ENCODE measurements at places on chromosomes 13 and 19. TPM values are rescaled to one million over a fixed set of nuclear protein-coding genes. Genes with fewer than 3 reads are reported as not detected.

- DNase-seq, result no peak
Measured at GRCh38 chr13:100957741-100958140, 283.1 kb upstream of the TMTC4 start.

- DNase-seq, result no peak
Measured at GRCh38 chr19:22263121-22263520, 23.1 kb upstream of the ZNF729 start.

DNA sequence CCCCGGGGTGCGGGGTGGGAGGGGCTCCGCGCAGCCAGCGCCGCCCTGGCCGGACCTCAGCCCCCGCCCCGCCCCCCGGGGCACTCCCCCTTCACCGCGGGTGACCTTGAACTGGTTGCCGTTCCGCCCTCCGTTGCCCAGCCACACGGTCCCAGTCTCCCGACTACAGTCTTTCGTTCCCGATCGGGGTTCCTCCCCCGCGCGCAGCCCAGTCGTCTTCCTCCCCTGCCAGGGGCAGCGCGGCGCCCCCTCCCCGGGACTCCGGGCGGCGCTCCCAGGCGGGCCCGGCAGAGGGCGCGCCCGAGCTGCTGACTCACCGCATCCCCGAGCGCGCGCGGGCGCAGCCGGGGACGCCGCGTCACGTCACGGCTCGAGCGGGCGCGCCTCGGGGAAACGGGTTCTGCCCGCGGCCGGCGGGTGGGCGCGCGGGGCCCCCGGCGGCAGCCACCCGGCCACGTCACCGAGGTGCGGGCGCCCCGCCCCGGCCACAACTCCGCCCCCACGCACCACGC is 459 bp downstream of the MIDN start:
- DNase-seq, result peak; percentile 88

DNA sequence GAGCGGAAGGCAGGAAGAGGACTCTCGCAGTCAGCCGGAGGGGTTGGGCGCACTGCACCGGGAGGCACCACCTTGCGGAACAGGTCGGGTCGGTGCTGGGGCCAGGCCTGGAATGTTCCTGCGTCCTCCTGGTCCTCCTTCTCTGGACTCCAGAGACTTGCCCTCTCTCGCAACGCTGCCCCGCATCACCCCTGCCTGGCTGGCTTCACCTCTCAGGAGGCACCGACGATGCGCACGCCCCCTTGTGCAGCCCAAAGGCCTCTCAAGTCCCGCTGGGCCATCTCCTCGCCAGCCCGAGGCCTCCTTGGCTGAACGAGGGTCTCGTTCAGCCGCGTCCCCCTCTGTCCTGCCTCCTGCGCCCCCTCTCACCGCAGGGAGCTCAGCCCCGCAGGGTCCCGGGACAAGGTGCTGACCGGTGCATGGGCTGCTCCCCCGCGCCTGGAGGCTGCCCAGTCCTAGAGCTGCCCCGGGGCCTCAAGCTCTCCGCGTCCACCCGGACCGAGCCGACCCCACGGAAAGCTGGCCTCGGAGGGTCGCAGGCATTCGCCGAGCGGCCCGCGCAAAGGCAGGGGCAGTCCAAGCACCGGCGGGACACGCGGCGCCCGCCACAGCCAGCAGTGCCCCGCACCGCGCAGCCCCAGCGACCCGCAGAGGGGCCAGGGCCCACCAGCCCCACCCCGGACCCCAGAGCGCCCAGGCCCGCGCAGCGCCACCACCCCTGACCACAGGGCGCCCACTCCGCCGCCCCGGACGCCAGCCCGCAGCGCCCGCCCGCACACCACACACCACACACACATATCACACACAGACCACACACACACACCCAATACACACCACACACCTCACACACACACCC is 133.8 kb downstream of the CRYL1 start:
- no peak for DNase-seq

- DNase-seq, result peak; percentile 90
Measured at GRCh38 chr13:110561344-110562035, at the start of gene RAB20. Gene RAB20 (minus strand): TSS chr13:110561722. CDS start chr13:110561519, 203 bp downstream.

- no peak for DNase-seq
Measured at GRCh38 chr19:50173127-50173526, 10.0 kb upstream of the IZUMO2 start.

DNA sequence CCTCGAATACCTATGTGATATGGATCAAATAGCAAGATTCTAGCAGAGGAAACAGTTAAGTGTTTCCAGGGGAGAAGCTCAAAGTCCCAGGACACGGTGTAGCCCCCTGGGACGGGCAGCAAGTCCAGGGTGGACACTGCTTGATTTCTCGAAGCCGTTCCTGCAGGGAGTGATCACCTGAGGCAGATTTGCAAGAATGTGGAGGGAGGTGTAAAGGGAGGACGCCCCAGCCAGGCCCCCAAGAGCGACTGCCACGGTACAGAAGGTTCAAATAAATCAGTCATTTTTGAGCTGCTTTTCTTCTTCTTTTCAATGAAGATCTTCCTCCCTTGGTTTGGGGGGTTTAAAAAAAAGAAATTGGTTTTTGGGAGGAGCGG is 41.4 kb downstream of the KLF2 start:
- no peak for DNase-seq

GRCh38 chr19:35109395-35110112 is 6.1 kb upstream of the FXYD3 start:
- DNase-seq, result no peak

GJB6 gene
- 0.06 TPM for polyA plus RNA-seq

NTF4 gene
- 0.06 TPM for polyA plus RNA-seq

C1QTNF9B gene
- polyA plus RNA-seq, result 3.1 TPM

INAFM1 gene
- 16.4 TPM for polyA plus RNA-seq

S1PR4 gene
- 1.9 TPM for polyA plus RNA-seq

All from heart right ventricle (tissue), 16 donors.